Stimulated activated naive CD4-positive, alpha-beta T cell treated with Interleukin-2 at 50 U/mL for 16 hours (primary cell): ENCODE measurements at places on chromosomes 5 and 9.

GRCh38 chr5:107512029-107512428 is 158.7 kb downstream of the EFNA5 start:
- DNase-seq, result no peak

DNA sequence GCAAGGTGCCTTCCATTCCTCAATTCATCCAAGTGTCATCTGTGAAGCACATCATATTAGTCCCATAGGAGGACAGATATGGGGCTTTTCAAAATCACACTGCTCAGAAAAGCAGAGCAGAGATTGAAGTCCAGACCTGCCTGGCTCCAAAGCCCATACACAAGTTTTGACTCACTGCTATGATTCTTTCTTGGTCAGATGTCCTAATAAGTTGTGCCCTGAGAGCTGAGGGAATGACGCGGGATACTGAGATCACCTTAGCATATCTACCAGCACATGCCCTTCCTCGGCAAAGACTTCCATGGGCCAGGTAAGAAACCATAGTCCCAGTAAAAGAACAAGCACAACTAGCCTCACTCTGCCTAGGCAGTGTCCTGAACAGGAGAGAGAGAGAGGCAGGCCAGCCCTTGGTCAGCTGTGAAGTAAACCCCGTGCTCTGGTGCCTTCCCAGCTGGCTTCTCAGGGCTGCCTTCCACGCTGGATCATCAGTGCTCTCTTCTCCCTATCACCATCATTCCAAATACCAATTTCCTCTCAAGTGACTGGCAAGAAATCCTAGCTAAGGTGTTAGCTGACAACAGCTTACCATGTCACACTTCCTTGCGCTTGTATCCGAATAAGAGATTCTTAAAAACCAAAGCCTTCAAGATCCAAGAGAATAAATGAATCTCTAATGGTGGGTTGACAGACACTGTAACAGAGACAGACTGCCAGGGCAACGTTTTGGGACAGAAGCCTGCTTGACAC is 73.2 kb downstream of the SIL1 start:
- DNase-seq, result no peak

GRCh38 chr9:20823051-20823450 is 139.0 kb downstream of the FOCAD start:
- DNase-seq, result no peak

DNA sequence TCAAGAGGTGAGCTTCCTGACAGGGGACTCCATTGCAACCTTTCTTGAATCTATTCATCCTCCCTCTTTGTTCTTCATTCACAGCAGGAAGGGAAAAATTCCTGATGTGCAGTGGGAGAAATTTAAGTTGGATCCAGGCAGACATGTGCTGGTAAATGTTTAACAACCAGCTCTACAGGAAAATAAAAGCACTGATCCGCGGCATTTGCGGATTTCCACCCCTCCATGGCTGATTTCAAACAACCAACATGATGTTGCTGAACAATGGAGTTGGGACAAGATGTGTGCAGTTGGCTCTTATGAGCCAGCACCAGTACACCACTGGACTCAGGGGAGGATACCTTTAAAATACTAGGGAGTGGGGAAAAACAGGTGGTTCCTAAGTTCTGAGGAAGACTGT is 47.0 kb downstream of the SPRY4 start:
- no peak for DNase-seq

DNA sequence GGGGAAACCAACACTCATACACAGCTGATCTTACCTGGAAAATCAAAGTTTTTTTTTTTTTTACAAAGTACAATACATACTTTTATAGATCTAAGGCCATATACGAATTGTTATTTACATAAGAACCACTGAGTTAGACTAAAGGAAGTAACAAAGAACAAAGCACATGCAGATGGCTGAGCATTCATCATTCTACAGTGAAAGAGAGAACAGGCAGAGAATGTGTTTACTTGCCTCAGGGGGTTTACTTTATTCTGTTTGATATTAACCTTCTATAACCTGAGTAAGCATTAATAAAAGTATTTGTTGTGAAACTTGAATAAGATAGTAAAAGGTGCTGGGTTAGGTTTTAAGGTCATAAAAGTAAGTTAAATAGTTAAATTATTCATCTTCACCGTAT is 54.7 kb downstream of the SLC38A9 start:
- DNase-seq, result no peak

- no peak for DNase-seq
Measured at GRCh38 chr9:95409650-95410426, 92.3 kb upstream of the FANCC start.

- no peak for DNase-seq
Measured at GRCh38 chr5:60597572-60598320, 102.2 kb downstream of the DEPDC1B start.

GRCh38 chr5:83368319-83368718 is 103.2 kb upstream of the VCAN start:
- DNase-seq, result no peak

DNA sequence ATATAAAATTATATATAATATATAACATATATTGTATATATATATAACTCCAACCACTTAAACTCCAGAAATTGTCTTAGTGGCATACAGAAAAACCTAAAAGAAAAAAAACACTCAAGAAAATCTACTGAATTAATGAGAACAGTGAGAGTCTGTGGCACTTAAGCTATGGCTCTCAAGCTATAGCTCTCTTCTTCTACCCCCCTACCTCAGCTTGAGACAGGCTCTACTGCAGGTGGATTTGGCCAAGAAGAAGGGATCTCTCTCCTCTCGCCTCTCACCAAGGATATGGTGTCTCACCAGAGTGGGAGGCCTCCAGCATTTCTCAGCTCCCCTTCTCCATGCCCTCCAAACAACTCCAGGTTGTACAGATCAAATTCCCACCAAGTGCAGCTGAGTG is 64.5 kb upstream of the DAB2 start:
- DNase-seq, result no peak

DNA sequence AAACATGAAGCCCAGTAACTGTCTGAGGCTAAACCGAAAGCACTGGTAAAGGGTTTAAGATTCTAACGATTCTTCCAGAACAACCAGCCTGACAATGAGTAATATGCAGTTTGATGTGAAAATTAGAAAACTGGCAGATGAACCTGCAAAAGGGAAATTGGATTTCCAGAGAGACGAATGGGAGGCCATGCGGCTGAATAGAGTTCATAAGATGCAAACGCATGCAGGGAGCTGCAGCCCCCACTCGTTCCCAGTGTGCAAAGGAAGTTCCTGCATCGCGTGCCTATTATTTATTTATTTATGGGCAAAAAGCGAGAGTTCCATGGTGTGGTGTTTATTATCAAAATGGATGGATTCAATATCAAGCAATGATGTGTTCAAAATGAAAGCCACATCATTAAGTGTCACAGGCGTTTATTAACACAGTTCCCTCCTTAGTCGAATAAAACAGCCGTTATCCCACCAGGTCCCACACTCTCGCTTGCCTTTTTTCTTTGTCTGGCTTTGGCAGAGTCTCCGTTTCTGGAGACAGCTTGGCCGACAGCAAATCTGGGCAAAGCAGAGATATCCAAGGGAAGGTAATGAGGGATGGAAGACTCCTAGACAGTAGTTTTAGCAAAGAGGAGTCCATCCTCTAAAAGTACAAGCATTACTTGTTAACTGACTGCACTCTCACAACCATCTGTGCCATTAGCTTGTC is 451.4 kb downstream of the KDM4C start:
- no peak for DNase-seq

DNA sequence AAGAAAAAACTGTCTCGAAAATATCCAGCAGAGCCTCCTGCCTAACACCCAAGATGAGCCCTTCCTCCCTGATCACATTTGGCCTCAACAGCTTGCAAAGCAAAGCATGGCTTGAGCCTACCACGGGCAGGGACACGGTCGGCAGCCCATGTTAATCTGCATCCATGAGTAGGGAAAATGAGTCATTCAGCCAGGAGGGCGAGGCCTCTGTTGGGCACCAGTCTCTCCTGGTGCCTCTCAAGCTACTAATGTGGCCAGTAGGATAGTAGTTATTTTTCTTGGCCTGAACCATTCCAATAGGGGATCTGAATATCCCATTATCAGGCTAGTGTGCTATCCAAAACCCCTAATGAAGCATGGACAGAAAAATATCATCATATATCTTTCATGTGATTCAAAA is 43.0 kb upstream of the SHB start:
- DNase-seq, result no peak

GRCh38 chr5:78827725-78828124 is 157.4 kb downstream of the ARSB start:
- DNase-seq, result no peak

DNA sequence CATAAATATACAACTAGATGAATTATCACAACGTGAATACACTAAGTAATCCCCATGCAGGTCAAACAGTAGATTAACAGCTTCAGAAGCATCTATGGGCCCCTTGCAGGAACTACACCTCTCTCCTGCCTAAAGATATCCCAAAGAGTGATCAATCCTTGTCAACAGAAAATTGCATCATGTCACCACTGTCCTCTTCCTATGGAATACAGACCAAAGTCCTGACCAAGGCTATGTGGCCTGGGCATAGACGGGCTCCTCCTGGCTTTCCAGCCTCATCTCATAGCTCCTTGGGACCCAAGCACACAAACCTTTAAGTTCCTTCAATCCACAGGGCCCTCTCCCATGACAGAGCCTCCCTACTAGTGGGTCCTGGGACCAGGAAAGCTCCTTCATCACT is 25.3 kb downstream of the NIPAL4 start:
- DNase-seq, result no peak

DNA sequence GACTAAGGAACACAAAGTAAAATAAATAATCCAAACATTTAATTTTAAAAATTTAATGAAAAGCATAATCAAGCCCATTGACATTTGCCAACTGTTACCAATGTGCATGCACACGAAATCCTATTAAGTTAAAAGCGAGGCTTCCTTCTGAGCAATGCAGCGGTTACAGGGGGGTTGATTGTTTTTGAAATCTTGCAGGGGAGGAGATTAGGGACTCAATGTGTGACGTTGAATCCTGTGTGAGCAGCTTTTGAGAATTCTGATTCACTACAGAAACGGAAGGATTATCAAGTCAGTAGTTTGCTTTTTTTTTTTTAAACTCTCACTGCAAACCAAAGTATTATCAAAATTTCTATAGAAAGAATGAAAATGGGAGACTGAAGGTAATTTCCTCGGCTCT is 109.5 kb downstream of the PRKACG start:
- no peak for DNase-seq

DNA sequence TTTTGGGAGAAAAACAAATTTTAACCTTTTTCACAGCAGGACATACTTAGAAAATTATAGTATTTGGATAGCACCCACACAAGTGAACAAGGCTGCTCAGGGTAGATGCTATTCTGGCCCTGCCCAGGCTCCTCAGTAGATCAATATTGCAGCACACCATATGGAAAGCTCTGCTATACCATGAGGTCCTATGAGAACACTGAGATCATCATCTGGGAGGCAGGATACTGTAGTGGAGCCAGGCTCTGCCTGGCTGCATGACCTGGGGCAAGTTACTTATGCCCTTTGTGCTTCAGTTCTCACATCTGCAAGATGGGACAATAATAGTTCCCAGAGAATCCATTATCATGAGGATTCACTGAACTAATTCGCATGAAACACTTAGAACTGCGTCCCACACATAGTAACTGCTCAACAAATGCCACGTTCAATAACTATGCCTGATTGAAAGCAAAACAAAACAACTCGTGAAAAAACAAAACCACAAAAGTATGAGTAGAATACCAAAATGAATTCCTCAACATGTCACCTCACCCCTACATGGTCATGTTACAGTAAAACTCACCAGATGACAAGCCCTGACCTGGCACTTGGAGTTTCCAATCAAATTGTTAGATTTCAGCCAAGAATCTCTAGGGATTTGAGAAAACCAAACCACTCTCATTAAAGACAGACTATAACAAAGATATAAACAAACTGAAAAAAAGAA is 31.9 kb downstream of the ARSB start:
- DNase-seq, result no peak

GRCh38 chr5:96582343-96582742 is 79.8 kb upstream of the CAST start:
- DNase-seq, result no peak

DNA sequence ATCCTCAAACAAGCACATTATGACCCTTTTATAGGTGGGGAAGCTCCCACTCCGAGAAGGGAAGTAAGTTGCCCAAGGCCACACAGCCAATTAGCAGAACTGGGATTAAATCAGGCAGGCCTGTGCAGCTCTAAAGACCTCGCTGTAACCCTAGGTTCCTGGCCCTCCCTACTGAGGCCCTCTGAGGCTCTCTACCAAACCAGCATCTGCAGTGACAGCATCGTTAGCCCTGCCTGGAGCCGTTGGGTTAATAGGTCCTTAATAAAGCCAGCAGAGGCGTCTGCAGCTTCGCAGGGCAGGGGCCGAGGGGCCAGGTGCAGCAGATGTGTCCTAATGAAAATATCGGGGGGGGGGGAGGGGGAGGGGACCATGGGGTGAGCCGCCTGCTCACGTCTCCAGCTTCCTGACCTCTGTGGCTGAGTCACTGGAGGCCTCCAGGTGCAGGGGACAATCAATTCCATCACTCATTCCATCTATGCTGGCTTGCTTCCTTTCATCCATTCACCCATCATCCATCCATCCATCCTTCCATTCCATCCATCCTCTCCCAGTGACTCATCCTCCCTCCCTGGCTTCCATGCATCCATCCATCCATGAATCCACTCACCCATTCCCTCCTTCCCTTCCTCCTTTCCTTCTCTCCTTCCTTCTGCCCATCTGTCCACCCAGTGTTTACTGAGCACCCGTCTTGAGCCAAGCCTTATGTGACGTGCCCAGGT is 203.9 kb downstream of the C9orf50 start:
- no peak for DNase-seq

DNA sequence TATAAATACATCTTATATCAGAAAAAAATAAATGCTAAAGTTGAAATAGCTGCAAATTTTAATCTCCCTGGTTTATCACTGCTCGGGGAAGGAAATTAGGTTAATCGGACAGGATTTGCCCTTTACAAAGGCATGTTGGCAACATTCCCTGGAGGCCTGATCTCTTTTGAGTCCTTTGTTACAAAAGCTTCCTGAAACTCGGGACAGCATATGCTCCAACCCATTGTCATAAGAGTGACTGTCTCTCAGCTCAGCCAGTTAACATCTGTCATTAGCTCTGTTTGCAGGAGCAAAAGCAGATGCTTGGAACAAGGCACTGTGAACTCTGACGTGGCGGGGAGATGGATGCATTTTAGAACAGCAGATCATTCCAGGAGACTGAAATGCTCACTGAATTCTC is 80.6 kb downstream of the MYO10 start:
- no peak for DNase-seq

DNA sequence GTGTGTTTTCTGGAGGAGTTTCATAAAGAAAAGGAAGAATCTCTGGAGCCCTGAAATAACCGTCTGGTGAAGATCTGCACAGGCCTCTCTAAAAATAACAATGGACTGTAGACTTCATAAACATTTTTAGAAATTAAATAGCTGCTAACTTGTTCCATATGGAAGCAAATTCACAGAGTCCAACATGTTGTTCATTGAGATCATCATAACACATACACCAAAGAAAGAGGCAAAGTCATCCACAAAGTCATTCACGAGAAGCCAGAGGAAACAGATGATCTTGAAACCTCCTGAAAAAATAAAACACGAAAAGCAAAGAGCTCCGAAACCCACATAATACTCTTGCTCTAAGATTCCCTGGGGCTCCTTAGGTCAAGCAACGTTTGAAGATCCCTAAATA is 347.8 kb downstream of the EFNA5 start:
- DNase-seq, result no peak
